Tongue (tissue), 3 donors: ENCODE measurements at places on chromosomes 1 and 21. TPM values are rescaled to one million over a fixed set of nuclear protein-coding genes. Genes with fewer than 3 reads are reported as not detected.

- DNase-seq = no peak
Measured at GRCh38 chr1:151846686-151847237, 6.8 kb downstream of the THEM5 start.

DNA sequence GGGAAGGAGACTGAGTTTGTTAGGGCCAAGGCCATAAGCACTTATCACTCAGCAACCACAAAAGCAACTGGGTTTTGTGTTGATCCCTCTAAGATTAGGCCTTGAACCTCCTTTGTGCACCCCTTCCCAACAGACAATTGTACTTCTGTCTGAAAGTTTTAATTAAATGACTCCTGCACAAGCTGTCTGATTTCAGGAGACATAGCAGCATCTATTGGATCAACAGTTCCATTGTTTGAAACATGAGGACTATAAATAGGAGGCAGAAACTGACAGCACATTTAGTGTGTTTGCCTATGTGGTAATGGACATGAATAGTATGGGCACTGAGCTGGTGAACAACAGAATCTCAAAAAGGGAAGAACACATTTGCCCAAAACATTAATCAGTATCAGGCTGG lies 167.3 kb upstream of the KCNJ6 start:
- no peak for DNase-seq

GRCh38 chr1:113442131-113442530 lies 51.8 kb downstream of the MAGI3 start:
- DNase-seq = peak; percentile 70

- DNase-seq = no peak
Measured at GRCh38 chr1:230272557-230272956, 153.6 kb downstream of the PGBD5 start.

DNA sequence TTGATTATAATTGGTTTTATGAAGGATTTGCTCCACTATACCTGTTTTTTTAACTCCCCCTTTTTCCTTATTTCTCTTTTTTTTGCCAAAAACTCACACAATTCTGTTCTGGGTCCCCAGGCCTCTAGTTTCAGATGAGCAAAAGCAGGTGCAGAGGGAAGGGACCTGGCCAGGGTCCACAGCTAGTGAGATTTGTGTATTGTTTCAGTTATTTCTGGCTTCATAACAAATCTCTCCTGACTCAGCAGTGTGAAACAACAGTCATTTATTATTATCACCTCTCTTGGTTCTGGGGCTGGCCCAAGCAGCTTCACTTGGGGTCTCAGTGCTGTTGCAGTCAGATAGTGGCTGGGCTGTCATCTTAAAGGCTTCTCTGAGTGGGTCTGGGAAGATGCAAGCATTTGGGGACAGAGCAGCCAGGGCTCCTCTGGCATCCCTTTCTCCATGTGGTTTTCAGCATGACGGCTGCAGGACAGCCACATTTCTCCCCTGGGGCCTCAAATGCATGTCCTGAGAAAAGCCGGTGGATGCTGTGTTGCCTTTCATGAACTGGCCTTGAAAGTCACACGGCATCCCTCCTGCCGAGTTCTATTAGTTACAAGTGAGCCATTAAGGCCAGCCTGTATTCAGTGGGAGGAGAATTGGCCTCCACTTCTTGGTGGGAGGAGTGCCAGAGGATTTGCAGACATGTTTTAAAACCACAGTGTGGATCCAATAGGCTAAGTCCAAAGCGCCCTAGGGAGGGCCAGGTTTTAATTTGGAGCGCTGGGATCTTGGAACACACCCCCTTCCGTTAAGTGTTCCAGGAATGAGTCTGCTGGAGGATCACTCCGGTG lies 137.1 kb downstream of the CAMTA1 start:
- peak; percentile 91 for DNase-seq

GRCh38 chr1:58883888-58884482 lies 100.1 kb upstream of the JUN start:
- peak; percentile 72 for DNase-seq

DNA sequence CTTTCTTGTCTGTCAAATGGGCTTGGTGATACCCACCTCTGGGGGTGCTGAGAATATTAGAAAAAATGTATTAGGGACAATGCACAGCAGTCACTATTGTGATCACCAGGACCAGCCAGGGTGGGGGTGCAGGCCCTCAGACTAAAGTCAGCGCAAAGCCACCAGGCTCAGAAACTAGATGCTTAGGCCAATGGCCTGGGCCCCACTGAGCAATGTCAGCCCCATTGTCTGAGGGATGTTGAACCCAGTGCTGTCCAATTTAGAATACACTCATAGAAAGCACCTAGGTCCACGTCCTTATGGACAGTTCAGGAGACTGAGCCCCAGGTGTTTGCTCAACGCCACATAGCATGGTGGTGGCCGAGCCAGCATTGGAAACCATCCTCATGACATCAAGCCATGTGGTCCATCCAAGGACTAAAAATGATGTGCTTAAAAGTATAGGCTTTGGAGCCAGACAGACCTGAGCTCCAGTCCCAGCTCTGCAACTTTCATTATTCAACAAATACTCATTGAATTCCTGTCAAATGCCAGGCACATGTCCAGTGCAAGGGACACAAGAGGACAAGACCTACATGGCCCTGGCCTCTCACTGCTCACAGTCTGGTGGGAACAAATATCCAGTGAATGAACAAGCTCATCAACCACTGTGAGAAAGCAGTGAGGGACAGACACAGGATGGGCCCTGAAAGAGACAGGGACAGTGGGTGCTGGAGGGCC lies 273.8 kb downstream of the MATN1 start:
- no peak for DNase-seq

- no peak for DNase-seq
Measured at GRCh38 chr1:234944439-234945344, 183.9 kb downstream of the TOMM20 start.

DNA sequence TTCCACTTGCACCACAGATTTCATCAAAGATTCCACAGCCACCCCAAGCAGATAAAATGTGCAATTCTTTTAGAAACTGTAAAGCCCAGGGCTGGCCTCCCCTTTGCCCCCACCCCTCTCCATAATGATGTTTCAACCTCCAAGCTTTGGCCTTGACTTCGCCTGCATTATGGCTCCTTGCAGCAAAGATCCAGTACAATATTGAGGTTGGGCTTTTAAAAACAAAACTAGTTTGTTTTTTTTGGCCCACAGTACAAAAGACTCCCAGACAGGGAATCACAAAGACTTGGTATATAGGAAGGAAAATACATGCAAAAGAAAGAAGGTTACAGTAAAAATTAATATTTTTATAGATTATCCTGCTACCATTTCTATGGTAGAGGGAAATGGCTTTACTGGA lies 356.5 kb upstream of the PTBP2 start:
- DNase-seq = peak; percentile 20

DNA sequence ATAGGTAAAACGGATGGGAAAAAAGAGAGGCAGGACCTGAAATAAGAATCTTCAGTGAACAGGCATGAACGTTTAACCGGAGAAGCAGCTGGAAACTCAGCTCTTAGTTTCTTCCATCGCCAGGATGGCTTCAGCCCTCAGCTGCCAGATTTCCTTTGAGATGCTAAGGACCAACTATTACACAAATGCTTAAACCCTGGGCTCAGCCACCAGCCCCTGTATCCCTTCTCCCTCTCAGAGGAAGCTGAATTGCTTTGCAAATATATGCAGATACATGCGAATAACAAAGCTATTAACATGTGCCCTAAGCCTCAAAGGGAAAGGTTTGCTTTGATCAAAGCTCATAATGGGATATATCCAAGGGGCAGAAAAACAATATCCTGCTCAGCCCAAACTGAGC lies 515.1 kb downstream of the OMA1 start:
- no peak for DNase-seq

GRCh38 chr1:205137901-205138300 lies 16.1 kb upstream of the RBBP5 start:
- DNase-seq = no peak

DNA sequence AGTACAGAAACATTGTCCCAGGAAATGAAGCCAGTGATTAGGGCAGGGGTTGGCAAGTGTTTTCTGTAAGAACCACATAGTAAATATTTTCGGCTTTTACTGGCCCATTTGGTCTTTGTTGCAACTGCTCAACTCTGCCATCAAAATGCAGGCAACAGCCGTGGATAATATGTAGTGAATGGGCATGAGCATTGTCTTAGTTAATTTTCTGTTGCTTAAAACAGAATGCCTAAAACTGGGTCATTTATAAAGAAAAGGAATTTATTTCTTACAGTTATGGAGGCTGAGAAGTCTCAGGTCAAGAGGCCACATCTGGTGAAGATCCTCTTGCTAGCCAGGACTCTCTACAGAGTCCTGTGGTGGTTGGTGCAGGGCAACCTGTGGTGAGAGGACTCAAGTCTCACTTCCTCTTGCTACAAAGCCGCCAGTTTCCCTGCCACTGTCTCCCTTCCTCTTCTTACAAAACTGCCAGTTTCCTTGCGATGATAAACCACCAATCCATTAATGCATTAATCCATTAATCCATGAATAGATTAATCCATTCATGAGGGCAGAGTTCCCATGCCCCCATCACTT lies 166.4 kb downstream of the PSMG1 start:
- no peak for DNase-seq

- DNase-seq = peak; percentile 49
Measured at GRCh38 chr1:155184835-155185782, 11.5 kb downstream of the TRIM46 start.

DNA sequence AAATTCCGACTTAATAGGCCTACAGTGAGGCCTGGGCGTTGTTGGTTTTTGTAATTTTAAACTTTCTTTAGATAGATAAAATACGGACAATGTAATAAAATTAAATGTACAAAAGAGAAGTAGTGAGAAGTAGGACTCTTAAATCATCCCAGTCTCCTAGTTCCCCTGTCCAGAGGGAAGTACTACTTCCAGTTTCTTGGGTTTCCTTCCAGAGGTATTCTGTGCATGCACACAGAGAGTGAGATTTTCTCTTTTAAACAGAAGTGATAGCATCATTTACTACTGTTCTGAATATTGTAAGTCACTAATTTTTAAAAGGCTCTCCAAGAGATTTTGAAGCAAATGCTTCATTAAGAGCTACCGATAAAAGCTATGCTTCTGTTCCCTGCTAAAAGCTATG lies 7.2 kb upstream of the FNBP1L start:
- no peak for DNase-seq

DNA sequence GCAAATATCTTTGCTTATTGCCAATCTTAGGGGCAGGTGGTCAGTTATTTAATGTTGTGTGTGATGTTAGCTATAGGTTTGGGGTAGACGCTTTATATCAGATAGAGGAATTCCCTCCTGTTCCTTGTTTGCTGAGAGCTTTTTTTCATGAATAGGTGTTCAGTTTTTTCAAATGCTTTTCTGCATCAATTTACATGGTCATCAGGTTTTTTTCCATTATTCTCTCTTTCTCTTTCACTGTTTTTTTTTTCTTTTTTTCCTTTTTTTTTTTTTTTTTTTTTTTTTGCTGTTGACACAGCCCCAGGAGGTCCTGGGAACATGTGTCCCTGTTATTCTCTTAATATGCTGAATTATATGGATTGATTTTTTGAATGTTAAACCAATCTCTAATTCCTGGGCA lies 3.0 kb upstream of the SLC25A33 start:
- no peak for DNase-seq

DNA sequence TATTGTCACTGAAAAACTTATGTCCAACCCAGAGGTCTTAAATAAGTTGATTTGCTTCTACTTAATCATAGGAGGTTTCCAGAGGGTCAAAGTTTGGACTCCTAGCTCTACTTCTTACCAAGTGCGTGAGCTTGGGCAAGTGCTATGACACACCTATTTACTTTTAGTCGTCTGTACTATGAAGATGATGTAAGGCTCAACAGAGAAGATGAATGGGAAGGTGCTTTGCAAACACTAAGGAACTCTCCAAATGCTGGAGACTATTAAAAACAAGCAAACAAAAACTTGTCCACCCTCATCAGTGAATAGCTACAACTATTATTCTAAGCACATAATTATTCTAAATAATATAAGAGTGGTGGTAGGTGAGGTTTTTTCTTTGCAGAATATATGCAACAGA lies 232.3 kb upstream of the USP24 start:
- DNase-seq = no peak

DNA sequence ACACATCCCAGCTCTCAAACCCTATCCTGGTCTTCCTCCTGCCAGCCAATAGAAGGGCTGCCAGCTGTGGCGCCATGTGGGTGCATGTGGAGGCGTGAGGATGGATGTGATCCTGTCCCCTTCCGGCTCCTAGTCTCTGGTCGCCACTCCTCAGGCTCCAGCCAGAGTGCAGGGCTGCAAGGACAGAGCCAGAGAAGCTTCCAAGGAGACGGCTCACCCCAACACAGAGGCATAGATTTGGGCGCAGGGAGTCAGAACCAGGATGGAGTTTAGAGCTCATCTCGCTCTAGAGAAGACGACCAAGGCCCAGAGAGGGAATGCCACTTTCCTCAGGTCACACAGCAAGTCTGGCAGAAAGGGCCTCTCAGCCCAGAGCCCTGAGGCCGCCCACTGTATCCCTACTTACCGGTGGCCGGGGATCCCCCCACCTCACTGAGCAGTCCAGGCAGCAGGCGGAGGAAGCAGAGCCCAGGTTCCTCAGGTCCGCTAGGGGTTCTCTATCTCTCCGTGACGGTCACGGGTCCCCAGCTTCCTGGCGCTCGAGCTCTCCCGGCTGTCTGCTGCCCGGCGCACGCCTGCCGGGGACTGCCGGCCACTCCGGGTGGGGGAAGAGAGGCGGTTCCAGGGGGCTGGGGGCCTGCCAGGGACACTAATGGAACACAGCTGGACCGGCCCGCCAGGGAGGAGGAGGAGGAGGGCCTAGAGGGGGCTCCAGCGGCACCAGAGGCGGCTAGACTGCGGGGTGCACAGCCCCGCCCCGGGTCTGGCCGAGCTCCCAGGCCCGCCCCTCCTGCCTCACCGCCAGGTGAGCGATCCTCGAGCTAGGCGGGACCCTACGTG lies at the start of gene COL16A1:
COL16A1 (minus strand) TSS at position 587 of the 840 bp plus-strand sequence. CDS start 1,824 bp downstream, outside the sequence.
- peak; percentile 94 for DNase-seq

DNA sequence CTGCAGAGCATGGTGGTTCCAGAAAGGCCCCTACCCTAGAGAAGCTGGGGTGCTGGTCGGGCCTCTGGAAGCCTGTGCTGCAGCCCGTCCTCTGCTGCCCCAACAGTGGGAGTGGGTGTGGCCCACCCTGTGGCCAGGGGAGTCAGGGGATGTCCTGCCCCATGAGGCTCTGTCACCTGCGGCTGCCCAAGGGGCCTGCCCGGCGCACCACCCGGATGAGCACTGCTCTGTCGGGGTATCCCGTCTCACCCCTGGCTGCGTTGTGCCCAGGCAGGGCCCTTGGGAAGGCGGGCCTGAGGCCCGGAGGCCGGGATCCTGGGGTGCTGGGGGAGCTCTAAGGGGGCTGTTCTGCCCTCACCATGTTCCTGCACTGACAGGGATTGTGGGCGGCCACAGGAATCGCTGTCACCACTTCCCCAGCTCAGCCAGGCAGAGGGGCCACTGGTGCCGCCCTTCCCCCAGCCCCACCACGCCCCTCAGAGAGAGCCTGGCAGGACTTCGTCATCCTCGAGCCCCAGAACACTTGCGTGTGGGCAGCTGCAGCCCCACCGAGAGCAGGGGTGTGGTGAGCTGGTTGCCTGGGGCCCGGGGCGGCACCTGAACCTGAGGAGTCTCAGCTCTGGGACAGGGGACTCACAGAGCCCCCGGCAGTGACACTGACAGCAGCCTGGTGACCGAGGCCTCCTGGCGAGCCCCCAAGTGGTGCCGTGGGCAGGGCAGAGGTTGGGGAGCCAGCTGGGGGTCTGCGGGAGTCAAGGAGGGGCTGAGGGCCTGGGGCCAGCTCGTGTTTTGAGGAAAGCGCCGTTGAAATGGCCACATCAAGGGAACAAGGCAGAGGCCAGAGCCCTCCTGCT lies 20.2 kb downstream of the PANK4 start:
- DNase-seq = peak; percentile 67

The CFAP107 gene
- total RNA-seq = not detected

The LMX1A gene
- 0.72 TPM for total RNA-seq

The PAQR6 gene
- total RNA-seq = 1.0 TPM

The NBPF6 gene
- total RNA-seq = not detected

The KIF14 gene
- total RNA-seq = 5.1 TPM

The CD1D gene
- 1.8 TPM for total RNA-seq

The TSPAN1 gene
- total RNA-seq = 5.3 TPM

The KANK4 gene
- total RNA-seq = 16.1 TPM

The TEX38 gene
- not detected for total RNA-seq
